T follicular helper cell (primary cell): ENCODE measurements at places on chromosomes 5 and 9.

- no peak for DNase-seq
These were observed 99.1 kb downstream of the AOPEP start for GRCh38 chr9:94825611-94825958.

DNA sequence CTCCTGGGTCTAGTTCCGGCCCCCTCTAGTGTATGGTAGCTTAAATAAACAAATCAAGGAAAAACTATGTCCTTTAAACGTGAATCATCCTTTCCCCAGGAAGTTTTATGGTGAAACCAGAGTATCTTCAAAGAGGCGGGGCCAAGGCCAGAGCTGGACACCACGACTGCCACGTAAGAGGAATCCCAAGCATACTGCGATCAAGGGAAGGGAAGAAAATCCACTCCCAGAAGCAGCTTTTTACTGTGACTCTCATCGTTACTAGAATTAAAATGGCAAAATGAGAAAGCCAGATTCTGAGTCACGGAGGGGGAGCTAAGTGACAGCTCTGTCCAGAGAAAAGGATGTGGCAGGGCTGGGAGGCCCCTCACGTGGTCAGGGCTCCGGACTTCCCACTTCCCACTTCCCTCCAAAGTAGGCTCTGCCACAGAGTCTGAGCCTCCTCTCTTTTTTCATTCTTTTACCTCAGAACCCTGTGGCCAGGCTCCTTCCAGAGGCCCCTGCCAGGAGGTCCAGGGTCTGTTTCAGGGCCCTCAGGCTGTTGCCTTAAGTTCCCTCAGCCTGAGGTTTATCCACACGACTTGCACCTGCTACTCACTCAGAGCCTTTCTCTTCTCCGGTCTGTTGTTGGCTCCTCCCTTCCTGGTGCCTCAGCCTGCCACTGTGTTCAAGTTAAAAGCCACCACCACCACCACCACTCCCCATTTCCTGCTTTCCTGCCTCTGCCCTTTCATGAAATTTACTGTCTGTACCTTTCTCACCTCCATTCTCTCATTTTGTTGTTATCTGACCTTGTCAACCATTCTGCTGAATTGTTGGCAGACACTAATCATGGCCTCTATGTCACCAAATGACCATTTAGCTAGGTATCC, 1.4 kb upstream of the GLRX start:
- DNase-seq: peak; percentile 51

DNA sequence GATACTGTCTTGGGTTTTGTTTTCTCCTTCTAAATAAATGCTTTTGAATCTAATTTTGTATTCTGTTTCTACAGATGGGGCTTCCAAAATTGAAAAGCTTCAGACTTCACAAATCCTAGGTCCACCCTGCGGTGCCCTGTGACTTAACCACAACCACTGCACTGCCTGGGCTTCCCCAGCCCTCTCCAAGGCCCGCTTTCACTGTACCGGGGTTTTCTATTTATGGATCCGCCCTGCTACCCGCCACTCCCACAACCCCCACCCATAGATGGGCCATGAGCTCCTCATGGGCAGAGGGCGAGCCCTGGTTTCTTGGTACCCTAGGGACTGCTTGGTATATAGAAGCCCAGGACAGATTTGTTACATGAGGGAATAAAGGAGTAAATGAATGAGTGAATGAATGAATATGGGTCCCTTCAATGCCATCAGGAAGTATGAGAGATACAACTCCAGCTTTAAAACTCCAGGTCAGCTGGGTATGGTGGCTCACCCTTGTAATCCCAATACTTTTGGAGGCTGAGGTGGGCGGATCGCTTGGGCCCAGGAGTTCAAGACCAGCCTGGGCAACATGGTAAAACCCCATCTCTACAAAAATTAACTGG, 39.8 kb upstream of the NEK6 start:
- no peak for DNase-seq

GRCh38 chr9:114084282-114085073, 6.4 kb upstream of the AMBP start:
- DNase-seq: no peak

DNA sequence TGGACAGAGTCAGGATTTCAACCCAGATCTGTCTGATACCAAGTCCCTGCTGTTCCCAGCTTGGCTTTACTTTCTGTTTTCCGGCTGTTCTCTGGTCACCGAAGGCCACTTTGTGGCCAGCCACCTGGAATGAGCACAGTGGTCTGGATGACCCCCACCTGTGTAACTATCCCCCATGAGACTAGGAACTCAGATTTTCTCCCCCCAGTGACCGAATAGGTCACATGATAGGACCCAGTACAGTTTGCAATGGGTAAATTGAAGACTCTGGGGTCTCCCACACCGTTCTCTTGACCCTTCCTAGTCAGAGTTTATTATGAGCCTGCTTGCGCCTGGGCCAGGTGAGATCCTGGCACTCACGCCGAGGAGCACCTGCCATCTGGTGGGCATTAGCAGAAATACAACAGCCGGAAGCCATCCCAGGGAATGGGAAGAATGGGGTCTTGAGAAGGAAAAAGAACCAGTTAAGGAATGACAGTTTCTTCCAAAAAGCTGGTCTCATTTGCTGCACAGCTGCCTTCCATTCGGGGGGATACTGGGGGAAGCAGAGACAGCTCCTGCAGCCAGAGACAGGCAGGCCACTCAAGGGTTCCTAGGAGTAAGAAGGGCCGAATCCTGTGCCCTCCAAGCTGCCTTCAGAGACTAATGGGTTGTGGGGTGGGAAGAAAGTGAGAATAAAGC, 7.1 kb downstream of the PHYHD1 start:
- peak; percentile 27 for DNase-seq

GRCh38 chr5:37520811-37521210, 141.7 kb downstream of the WDR70 start:
- no peak for DNase-seq

GRCh38 chr9:130305381-130305780, 39.8 kb downstream of the HMCN2 start:
- DNase-seq: no peak

DNA sequence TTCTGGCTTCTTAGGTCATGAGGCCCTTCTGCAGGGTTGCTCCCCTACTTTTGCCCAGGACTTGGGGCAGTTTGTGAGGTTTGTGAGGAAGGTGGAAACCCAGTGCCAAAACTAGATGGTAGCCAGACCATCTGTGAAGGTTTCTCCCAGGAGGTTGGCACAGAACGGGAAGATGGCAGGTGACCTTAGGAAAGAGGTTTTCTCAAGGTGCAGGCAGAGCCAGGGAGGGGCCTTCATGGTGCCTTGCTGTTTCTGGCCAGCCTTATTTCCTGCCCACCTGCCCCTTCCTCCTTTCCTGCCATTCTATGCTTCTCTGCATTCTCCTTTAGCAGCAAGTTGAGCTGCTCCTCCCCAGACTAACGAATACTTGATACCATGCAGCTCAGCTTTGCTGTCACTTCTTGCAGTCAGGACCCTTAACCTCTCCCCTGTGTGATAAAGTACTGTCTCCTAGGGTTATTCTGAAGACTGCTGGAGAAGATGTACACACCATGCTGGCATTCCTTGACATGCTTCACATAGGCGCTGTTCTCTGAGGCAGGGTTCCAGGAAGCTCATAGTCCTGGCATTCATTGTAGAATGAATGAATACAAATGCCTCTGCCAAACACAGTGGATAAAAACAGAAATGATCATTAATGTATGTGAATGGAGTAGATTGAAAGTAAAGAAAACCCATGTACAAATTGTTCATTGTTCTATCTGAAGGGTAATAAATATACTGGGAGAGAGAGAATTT, 154.3 kb downstream of the KDM4C start:
- no peak for DNase-seq

DNA sequence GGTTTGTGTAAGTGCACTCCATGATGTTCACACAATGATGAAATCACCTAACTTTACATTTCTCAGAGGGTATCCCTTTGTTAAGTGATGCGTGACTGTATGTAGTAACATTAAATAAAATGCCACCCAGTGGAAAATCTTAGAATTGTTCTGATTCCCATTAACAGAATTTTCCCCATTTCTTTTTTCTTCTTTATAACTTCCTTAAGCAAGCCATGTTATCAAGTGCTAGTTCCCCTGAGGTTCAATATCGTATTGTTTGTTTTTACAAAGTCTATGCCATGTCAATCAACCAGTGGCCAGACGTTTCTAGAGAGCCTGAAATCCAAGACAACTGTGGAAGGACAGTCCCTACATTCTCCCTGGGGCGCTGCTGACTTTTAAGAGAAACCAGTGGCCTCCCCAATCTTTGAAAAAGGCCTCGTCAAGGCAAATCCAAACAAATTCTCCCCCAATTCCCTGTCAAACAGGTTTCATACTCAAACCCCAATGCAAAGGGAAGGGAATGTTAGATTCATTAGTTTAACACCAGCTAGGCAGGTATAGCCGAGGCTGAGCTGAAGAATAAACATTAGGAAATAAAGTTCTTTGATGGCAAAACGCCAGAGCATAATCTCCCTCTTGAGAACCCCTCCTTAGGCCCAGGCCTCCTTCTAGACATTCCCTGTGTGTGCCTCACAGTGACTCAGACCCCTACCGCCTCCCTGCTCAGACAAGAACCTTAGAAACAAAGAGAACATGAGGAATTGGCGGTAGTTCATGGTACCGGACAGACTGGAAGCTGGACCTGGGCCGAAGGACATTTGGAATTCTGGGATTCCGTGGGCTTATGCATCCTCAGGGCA, 198.7 kb downstream of the GNA14 start:
- no peak for DNase-seq

GRCh38 chr5:157301066-157301465, 35.1 kb downstream of the CYFIP2 start:
- no peak for DNase-seq

GRCh38 chr5:68189171-68189570, 26.4 kb upstream of the PIK3R1 start:
- no peak for DNase-seq

GRCh38 chr5:82183828-82184227, 94.3 kb downstream of the RPS23 start:
- DNase-seq: no peak
